Pons (tissue), 1 donor: ENCODE measurements at places on chromosomes 2 and 18.

- no peak for DNase-seq
Measured at GRCh38 chr2:203809084-203809521, 58.5 kb upstream of the CTLA4 start.

DNA sequence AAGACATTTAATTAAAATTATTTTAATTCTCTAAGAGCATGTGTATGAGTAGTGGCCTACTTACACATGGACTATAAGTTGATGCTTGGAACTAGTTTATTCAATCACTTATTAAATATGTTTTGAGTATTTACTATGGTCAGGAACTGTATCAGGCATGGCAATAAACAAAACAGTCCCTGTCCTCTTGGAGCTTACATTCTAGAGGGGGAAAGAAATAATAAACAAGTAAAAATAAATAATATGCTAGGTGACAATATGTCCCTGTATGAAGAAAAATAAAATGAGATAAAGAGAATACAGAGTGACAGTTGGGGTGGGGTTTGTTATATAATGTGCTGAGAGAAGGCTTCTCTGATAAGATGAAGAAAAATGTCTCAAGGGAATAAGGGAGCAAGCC lies 74.5 kb downstream of the MYO3B start:
- DNase-seq, result no peak

DNA sequence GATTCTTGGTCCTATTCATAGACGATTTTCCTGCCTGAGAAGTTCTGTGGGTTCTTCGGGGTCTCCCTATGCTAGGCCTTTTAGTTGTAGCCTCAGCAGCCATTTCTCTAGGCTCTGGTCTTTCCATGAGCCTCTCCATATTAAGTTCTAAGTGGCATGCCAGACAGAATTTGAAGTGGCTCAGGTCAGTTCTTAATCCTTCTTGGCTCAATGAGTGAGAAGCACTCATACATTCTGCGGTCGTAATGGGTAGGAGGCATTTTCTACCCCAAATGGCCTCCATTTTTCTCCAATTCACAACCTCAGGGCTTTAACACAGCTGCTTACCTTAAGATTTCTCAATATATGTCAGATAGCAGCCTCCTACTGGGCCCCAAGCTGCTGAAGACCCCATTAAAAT lies 405.3 kb upstream of the GALNT5 start:
- no peak for DNase-seq

- DNase-seq, result no peak
Measured at GRCh38 chr2:205401511-205401910, 280.8 kb upstream of the NRP2 start.

GRCh38 chr2:149000158-149000938 lies 38.2 kb upstream of the LYPD6B start:
- no peak for DNase-seq

DNA sequence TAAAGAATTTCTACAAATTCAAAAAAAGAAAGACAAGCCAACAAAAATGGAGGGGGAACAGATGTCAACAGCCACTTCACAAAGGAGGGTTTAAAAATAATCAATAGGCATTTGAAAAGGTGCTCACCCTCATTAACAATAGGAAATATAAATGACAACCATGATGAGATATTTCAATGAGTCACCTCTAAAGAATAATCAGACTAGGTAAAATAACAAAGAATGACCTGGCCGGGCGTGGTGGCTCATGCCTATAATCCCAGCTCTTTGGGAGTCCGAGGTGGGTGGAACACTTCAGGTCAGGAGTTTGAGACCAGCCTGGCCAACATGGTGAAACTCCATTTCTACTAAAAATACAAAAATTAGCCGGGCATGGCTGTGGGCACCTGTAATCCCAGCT lies 133.6 kb downstream of the KCNE4 start:
- DNase-seq, result no peak

GRCh38 chr18:49431165-49431962 lies 29.1 kb downstream of the DYM start:
- DNase-seq, result no peak

- no peak for DNase-seq
Measured at GRCh38 chr2:28068088-28068487, 177.6 kb downstream of the BABAM2 start.

- no peak for DNase-seq
Measured at GRCh38 chr2:227871375-227871791, at the start of gene DAW1. TSS of gene DAW1 (plus strand) at chr2:227871631. CDS start at chr2:227871690, 59 bp downstream.

GRCh38 chr2:28234807-28235206 lies 157.9 kb upstream of the FOSL2 start:
- no peak for DNase-seq

- DNase-seq, result no peak
Measured at GRCh38 chr2:7987992-7988391, 693.9 kb upstream of the ID2 start.

- no peak for DNase-seq
Measured at GRCh38 chr2:20509770-20510490, 63.1 kb downstream of the RHOB start.

- DNase-seq, result no peak
Measured at GRCh38 chr2:129883121-129883520, 96.3 kb upstream of the RAB6C start.

- no peak for DNase-seq
Measured at GRCh38 chr18:36593641-36594040, 235.2 kb downstream of the TPGS2 start.

DNA sequence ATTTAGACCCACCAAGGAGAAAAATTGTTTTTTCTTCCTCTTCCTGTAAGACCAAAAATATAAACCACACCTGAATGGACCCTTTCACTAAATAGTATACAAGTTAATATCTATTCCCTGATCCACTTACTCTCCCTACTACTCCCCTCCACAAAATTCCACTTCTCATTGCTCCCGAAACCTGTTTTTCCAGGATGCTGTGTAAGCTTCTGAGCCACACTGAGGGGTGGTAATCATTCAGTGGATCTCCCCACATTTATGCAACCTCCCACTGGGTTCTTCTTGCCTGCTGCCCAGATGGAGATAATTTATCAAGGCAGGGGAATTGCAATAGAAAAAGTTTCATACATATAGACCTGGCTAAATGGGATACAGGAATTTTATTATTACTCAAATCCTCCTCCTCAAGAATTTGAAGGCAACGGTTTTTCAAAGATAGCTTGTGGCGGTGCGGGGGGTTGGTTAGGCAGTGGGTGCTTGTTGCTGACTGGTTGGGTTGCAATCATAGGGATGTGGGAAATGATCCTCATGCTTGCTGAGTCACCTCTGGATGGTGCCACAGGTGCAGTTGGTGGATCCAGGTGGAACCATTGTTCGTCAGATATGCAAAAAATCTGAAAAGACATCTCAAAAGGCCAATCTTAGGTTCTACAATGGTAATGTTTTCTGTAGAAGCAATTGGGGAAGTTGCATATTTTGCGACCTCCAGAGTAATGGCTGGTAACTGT lies 970.3 kb downstream of the CNTNAP5 start:
- no peak for DNase-seq

- no peak for DNase-seq
Measured at GRCh38 chr2:37439131-37439642, 94.8 kb downstream of the QPCT start.

- no peak for DNase-seq
Measured at GRCh38 chr2:176566496-176566895, 297.3 kb downstream of the MTX2 start.

DNA sequence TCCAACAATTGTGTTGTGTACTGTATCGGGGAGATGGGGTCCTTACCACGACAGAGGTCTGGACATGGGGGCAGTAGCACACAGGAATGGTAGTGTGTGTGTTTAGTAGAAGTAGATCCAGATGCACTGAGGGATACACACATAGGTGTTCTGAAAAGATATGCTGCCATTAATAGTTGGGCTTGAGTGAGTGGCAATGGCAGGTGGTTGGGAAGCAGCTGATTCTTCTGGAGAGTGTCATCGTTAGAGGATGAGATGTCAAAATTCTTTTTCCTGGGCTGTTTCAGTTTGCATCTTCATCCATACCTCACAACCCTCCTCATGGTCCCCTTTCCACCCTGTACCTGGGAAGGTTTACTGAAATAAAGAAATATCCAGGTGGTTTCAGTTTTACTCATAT lies 66.6 kb downstream of the UGGT1 start:
- no peak for DNase-seq

GRCh38 chr2:172147944-172148650 lies 45.4 kb upstream of the DLX2 start:
- DNase-seq, result no peak

- DNase-seq, result no peak
Measured at GRCh38 chr2:60002183-60002867, 551.1 kb downstream of the BCL11A start.

DNA sequence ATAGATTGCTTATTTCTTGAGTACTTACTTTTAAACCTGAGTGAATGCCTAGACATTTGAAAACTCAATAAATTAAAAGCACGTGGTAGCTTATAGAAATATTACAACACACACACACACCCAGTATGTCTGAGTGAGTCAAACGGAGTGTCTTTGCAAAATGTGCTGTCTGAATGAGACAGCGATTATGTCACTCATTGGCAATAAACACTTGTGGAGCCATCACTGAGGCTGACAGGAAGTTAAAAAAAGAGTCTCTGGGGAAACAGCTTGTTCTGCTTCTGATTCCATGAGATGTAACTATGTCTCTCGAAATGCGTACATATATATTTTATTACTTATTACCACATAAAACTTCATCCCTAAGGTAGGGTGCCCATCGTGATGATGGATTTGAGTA lies 22.3 kb upstream of the VPS4B start:
- no peak for DNase-seq

- DNase-seq, result no peak
Measured at GRCh38 chr2:173644146-173644545, 289.5 kb downstream of the CDCA7 start.

DNA sequence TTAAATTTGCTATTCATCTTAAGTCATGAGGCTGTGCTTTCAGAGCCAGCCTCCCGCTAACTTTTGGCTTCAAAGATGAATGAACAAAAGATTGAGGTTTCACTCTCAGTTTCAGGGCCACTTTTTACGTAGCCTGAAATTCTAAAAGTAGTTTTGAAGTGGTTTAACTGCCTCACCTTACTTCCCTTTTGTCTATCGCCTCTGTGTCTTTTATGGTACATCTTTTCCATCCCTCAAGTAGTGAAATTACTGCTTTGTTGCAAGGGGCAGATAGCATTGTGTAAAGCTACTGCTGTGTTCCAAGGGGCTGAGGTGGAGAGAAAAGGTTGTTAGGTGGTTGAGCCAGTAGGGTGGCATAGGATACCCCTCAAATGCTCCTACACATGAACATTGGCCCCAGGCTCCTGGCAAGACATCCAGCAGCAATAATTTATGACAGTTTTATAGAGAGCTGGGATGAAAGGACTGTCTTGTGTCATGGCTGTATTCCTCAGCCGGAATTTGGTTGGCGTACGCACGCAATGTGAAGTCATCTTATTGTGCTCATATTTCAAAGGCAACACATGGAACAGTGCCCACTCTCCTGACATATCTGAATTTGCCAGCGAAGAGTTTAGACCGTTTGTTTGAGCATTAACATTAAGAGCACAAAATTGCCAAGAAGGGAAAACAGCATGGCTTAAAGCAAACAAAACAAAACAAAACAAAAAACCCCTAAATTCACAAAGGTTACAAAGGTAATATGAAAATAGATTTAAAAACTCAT lies 32.2 kb downstream of the QPCT start:
- DNase-seq, result no peak

GRCh38 chr2:51812138-51812866 lies 780.4 kb upstream of the NRXN1 start:
- DNase-seq, result no peak

GRCh38 chr18:27449104-27449503 lies 264.0 kb upstream of the CHST9 start:
- no peak for DNase-seq

- DNase-seq, result no peak
Measured at GRCh38 chr2:147772781-147773180, 72.0 kb upstream of the ACVR2A start.

DNA sequence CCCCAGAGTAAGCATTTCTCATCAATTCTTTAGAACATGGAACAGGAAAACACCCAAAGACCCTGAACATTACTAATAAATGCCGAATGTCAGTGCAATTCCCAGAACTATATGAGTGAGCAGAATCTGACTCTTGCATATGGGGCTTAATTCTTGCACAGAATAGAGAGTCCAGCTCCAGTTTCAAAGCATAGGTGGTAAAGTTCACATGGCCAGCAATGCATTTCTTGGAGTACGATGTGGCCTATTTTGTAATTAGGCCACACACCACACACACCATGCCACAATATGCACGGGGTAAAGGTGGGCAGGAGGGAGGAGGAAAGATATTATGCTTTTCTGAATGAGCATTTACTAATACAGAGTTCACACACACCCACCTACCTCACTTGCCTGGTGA lies 56.5 kb downstream of the PLA2R1 start:
- no peak for DNase-seq

- no peak for DNase-seq
Measured at GRCh38 chr2:237592425-237592980, 2.0 kb upstream of the RAB17 start.
